ENCODE measurements at places on chromosomes 5 and 9.

GRCh38 chr5:59575648-59576445, 317.7 kb downstream of the PDE4D start:
- no peak for DNase-seq

- DNase-seq = no peak
These were observed 3.6 kb downstream of the RIC1 start for GRCh38 chr9:5632540-5632939.

DNA sequence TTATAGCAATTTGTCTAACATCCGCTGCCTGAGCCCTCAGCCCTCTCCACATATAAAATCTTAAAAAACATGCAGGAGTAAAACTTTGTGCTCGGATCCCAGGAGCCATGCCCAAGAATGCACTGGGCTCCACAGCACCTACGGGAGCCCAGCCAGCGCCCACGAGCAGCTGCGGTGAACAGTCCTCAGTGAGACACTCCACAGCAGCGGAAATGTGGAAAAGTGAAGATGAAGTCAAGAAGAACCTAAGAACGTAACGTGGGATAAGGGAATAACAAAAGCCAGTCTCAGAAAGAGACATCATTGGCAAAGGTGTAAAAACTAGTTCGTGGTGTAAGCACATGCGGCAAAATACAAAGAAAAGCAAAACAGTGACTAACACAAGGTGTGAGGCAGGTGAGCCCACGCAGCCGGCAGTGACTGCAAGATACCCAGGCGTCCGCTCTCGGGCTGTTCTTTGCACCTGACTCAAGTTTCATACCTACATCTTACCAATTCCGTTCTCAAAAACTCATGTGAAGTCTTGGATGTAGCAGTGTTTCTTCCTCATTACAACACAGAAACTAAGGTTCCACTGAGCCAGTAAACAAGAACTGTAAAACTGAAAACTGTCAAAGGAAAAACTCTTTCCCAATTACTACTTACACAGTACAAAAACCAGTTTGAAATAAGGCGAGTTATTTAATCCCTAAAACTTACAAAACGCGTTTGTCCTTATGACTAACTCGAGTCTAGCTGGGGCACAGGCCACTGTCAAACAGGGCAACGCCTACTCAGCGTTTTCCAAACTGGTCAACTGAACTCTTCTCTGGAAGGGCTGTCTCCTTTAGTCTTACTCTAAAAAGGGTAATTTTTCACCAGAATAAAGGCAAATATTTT, 1.7 kb downstream of the CAMSAP1 start:
- no peak for DNase-seq

DNA sequence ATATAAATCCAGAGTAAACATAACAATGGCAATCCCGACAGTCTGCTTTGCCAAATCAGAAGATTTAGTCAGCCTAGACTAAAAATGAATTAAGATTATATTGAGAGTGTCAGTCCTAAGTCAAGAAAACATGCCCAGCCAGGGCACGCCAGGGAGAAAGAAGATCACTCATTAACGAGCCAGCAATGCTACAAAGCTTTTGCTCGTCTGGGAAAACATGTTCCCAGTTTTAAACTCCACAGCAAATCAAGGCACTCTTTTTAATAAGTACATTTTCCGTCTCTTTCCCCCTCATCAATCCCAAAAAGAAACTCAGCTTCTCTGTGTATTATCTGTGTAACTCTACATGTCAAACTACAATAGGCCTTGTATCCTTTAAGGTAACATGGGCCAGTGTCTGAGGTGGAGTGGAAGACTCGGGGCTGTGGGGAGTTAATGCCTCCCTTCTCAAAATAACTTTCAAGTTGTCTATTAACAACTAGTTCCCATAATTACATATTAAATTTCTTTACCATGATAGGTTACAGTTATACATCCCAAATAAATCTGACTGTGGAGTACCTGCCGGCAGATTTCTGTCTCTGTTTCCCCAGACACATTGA, 40.9 kb downstream of the NFIB start:
- no peak for DNase-seq

- no peak for DNase-seq
These were observed 268.2 kb downstream of the HSPA4 start for GRCh38 chr5:133319905-133320520.

DNA sequence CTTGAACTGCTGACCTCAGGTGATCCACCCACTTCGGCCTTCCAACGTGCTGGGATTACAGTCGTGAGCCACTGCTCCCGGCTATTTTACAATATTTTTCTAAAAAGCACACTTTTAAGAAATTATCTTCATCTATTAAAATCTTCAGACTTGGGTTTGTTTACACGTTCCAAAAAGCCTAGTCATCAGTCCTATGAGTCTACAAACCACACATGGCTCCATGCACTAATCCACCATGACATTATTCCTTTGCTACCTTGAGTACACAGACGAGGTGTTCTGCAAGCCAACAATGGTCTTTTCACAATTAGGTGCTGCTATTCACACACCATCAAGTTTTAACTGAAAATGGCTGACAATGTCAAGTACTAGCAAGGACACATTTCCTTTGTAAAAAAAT, 41.0 kb downstream of the TRPM6 start:
- DNase-seq = no peak

GRCh38 chr5:60494635-60495034, 205.3 kb downstream of the DEPDC1B start:
- no peak for DNase-seq

GRCh38 chr9:135297456-135298075, 182.0 kb upstream of the PPP1R26 start:
- no peak for DNase-seq

DNA sequence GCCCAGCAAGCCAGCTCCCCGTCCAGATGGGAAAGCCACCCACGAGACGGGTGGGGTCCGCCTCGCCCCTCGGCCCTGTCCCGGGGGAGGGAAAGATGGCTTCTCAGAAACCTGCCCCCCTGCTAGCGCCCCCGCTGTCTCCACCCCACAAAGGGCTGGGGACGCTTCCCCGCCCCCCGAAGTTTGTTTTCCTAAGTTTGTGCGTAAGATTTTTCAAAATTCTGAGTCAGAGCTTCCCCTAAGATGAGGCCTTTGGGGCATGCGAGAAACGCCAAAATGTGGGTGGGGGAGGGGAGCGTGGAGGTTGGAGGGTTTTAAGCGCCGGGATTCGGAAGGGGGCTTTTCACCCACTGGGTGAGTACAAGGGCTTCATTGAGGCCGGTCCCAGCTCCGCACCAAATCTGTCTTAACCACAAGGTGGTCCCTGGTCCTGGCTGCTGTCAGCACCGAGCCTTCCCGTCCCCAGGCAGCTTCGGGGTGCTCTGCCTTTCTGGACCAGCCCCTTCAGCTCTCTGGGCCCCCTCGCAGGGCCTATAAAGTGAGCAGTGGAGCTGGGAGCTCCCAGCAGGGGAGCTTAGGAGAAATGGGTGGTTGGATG, 32.3 kb downstream of the PRRX2 start:
- no peak for DNase-seq

DNA sequence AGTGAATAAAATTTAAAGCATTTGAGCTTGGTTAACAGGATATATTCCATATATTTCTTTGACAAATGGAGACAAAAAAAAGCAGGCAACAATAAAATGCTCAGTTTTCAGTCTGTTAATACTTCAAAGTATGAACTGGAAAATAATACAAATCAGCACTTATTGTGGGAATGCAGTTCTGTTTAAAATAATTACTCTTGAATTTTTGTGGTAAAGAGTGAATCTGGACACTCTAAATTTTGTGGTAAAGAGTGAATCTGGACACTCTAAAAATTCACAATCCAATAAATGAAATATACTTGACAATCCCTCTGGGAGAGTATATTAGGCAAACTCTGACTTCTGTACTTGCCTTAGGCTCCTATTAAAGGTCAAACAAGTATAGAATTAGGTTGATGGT, 141.9 kb upstream of the RASA1 start:
- no peak for DNase-seq

- no peak for DNase-seq
These were observed 4.4 kb upstream of the ELL2 start for GRCh38 chr5:95966005-95966404.

Data from CD4-positive, alpha-beta T cell treated with Interferon gamma for 1 hour (primary cell).